ENCODE measurements at places on chromosomes 6 and 20. TPM values are rescaled to one million over a fixed set of nuclear protein-coding genes. Genes with fewer than 3 reads are reported as not detected.
A peak's percentile ranks its signal among the peaks of the same experiment; 100 is the strongest.

GRCh38 chr6:80161434-80161833 is 55.0 kb downstream of the BCKDHB start:
- DNase-seq, result no peak

GRCh38 chr6:137827411-137827940 is 39.6 kb upstream of the TNFAIP3 start:
- no peak for DNase-seq

DNA sequence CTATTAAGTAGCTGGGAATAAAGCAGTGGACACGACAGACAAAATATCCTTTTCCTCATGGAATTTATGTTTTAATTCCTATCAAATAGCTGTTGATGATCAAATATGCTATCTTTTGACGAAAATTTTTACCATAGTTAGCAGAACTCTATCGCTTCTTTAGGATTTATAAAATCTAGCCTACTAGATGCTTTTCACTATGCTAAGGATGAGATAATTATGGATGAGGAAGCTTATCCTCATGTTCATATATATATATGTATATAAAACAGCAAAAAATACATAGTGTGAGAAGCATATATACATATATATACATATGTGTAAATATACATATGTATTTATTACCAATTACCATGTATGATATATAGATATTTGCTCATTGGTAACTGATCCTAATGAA is 12.9 kb upstream of the PRSS16 start:
- no peak for DNase-seq

DNA sequence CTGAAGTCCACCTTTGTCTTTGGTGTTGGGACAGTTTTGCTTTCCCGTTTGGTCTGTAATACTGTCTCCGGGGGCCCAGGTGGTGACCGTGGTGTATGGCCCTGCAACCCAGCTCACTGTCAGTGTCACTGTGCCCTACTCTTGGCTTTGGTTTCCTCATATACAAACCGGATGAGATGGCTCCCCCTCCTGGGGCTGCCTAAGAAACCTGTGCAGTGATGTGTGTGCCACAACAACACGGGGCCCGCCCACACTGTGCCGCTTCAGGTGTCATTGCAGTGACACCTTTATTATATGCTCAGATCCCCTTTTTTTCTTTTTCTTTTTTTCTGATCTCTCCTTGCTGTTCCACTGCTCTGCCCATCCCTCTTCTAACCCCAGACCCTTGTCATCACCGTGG is 73.9 kb downstream of the RAMACL start:
- no peak for DNase-seq

GRCh38 chr6:50390416-50390815 is 322.9 kb upstream of the TFAP2D start:
- DNase-seq, result no peak

DNA sequence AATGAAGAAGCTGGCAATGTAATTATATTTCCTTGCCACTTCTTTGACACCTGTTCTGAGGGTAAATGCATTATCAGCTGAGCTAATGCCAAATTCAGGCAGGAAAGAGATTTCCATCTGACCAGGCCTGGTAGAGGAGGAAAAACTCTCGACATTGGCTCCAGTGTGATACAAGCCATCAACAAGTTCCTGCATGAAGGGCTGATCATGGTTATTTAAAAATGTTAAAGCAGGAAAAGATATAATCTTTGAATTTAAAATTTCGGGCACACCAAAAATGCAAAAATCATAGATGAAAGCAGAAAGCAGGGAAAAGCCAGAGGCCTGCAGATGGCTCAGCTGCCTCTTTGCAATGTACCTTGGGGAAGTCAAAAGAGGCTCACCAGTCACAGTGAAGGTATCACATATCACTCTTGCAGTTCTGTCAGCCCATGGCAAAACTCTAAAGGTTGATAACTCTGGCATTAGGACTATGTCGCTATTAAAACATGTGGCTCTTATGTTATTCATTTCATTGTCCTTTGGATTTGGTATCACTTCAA is 39.1 kb downstream of the LGSN start:
- no peak for DNase-seq

DNA sequence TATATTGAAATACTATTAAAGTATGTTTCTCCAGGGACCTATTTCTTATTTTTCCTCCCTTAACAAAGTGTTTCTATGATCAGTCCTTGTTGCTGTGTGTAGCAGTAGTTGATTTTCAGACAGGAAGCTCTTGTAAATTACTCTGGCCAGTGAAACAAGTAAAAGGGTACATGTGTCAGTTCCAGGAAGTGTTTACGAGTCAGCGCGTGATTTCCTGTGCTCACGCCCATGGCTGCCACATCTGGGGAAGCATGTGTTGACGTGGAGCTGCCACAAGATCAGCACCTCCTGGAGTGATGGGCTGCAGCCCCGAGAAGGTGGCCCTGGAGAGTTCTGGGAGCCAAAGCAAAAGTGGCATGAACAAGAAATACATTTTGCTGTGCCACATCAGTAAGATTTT is 38.6 kb upstream of the GGTLC1 start:
- peak; percentile 84 for DNase-seq

- DNase-seq, result no peak
These were observed 24.8 kb downstream of the E2F3 start for GRCh38 chr6:20426177-20427082.

FAM217A gene
- total RNA-seq, result not detected

ZSCAN12 gene
- total RNA-seq, result 4.8 TPM

Data from glomerular endothelial cell (primary cell).